NCI-H2029 (cell line): ENCODE measurements at places on chromosomes 2 and 18.

DNA sequence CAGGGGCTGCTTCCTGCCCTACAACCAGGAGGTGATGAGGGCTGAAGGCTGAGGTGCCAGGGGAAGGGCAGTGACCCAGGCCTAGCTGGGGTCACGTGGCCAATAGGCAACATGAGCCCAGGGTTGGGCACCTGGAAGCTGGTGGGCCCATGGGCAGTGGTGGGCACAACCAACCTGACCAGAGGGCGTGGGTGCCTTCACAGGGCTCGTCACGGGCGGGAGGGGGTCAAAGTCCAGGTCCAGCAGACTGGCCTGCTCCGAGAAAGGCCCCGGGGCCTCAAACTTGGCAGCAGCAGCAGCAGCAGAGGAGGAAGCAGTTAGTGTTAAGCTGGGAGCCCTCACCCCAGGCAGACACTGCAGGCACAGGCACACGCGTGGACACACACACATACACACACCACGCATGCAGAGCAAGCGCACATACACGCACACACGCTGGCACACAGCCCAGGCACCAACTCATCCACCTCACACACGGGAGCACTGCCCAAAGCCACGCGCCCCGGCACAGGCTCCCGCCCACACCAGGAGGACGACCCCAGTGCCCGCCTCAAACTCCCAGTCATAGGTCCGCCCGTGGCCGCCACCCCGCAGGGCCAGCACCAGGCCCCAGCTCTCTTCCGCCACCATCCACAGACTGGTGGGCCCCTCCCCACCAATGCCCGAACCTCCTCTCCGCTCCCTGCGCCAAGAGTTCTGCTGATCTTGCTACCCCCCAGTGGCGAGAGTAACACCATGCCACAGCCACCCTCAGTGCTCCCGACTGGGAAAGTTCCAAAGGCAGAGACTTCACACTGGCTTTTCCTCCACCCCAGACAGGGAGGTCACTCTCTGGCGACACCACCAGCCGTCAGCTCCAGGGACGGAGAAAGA is 53.0 kb downstream of the BIN1 start:
- DNase-seq, result no peak

DNA sequence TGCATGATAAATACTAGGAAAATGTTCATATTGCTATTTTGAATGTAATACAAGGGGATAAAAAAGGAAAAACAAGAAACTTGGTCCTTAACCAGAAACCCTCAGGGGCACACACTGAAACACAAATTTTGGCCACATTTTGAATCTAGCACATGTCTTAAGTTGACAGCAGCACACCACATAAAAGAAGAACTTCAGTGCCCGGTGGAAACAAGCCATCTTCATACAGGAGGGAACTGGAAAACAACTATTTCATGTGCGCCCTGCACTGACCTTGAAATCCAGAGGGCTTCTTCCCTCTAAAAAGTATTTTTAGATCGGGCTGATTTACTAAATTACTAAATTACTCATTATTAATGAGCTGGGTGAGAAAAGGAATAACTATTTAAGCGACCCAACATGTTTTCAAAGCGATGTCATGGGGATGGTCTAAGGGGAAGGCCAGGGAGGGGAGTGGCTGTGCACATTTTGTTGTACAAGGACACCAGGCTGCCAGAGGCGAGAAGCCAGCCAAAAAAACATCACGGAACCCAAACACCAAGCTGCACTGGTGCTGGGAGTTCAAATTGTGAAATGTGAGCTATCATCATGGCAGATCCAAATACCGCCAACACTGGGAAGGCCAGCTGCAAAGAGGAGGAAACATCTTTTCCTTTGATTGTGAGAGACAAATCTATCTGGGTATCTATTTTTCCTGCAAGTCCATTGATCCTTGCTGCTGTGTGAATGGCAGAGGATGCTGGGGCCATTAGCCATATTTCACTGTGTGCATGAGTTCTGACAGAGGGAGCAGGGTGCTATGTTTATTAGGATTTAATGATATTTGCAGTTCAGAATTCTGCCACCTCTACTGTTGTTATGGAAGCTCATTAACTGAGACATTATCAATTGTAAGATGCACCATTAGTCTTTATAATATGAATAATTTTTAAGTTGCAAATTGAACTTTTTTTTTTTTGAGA is 150.7 kb upstream of the LMAN1 start:
- DNase-seq, result no peak

GRCh38 chr2:138321458-138321857 is 180.1 kb upstream of the SPOPL start:
- DNase-seq, result peak; percentile 87

- no peak for DNase-seq
These were observed 7.7 kb downstream of the STAT1 start for GRCh38 chr2:191006297-191006696.

DNA sequence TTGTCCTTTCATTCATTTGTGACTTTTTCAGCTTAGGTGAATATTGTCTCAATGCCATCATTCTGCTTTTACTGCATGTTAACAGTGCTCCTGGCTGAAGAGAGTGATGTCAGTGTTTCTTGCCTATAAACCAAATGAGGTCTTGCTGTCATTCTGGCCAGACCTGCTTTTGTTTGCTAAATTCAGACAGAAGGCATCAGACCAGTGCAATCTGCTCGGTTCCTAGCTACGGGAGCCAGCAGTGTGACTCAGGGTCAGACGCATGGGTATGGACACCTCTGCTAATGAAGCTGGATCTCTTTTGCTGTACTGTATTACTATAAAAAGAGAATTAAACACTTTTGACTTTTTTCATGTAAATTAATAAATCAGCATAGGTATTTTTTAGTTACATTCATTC is 178.9 kb downstream of the TMEM182 start:
- no peak for DNase-seq

DNA sequence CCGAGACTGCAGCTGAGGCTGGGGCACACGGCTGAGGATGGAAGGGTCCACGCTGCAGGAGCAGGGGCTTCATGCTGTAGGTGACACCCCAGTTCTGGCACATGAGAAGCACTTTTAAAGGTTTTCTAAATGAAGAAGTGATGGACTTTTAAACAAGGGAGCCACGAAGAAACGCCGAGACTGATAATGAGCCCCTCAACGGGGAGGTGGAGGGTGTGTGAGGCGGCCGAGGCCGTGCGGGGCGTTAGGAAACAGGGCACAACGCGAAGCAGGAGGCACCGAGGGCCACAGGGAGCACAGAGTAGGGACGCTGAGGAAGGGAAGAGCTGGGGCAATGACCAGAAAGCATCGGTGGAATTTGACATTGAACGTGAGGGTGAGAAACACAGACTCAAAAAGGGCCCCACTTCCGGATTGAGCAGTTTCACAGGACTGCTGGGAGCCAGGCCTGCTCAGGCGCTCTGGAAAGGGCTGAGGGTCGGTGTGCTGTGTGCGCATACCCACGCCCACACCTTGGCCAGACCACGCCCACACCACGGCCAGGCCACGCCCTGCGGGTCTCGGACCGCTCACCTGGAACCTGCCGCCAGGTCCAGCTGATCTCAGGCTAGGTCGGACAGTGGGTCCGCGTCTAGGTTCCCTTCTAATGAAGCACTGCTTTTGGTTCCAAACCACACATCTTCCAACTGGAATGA is 115.7 kb downstream of the GYPC start:
- no peak for DNase-seq

DNA sequence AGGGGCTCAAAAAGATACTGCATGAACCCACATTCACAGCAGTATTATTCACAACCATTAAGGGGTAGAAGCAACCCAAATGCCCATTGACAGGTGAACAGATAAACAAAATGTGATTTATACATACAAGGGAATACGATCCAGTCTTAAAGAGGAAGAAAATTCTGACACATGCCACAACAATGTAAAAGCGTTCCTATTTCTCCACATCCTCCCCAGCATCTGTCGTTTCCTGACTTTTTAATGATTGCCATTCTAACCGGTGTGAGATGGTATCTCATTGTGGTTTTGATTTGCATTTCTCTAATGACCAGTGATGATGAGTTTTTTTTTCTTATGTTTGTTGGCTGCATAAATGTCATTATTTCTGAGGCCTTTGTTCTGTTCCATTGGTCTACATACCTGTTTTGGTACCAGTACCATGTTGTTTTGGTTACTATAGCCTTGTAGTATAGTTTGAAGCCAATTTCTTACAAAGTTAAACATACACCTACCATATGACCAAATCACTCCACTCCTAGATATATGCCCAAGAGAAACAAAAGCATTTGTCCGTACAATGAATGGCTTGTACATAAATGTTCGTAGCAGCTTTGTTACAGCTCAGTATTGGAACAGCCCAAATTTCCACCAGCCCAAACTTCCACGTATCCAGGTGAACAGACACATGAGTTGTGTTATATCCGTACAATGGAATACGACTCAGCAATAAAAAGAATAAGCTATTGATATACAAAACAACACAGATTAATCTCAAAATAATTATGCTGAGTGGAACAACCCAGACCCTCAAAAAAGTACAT is 85.1 kb downstream of the TMEM131 start:
- DNase-seq, result no peak

GRCh38 chr18:43904209-43904837 is 627.0 kb upstream of the SYT4 start:
- DNase-seq, result no peak

- no peak for DNase-seq
These were observed 63.8 kb upstream of the BZW1 start for GRCh38 chr2:200747668-200748618.

DNA sequence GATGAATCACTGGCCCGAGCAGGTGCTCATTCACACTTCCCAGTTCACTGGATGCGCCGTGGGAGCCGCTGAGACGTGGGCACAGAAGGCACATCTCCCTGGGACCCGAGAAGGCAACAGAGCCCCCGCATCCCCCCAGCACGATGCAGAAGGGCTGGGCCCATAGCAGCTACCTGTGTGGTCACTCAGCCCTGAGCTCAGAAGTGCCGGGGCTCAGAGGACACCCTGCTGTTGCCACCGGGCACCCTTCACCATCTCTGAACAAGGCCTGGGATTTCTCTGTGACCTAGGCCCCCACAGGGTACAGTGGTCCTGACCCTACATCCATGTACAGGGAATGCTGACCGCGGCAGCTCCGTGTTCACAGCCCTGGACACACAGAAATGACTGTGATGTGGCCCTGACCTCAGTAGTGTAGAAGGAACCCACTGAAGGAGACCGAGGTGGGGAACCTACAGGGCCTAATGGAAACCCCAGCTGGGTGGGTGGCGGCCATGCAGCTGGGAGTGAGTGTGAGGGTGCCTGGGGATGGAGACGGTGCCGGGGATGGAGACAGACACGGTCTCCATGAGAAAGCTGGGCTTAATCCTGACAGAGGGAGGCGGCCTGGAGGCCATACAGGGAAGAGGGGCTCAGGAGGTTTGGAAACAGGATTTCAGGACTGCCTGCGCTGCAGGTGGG is 111.9 kb upstream of the OTOS start:
- no peak for DNase-seq

DNA sequence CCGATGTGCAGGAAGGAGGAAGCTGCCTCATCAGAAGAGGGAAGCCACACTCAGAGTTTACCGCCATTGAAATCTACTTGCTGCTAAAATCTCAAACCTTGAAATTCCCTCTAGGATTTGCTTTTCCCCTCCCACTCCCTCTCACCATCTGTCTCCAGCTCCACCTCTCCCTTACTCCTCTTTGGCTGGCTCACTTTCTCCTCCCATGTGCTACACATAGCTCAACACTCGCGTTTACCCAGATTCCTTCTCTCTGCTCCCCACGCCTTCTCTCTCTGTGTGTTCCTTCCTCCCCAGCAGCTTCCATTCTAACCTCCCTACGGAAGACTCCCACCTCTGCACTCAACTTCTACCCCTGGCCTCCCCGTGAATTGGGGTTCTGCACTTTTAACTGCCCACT is 143.1 kb downstream of the DNER start:
- DNase-seq, result no peak

DNA sequence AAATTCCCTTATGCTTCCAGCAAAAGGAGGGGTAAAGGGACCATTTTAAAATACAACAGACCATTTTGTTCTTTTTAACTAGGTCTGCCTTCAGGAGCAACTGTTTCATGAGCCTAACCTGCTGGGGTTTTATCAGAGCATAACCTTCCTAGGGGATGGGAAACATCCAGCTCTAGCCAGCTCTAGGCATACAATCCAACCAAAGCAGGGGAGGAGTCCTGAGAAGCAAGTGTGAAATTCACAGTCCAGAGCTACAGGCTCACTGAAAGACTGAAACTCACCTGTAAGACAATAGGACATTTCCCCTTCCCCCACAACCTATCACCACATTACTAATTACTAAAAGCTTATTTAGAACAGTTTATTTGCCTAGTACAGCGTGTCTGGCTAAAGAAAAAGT is 1296.6 kb upstream of the DDX18 start:
- no peak for DNase-seq

DNA sequence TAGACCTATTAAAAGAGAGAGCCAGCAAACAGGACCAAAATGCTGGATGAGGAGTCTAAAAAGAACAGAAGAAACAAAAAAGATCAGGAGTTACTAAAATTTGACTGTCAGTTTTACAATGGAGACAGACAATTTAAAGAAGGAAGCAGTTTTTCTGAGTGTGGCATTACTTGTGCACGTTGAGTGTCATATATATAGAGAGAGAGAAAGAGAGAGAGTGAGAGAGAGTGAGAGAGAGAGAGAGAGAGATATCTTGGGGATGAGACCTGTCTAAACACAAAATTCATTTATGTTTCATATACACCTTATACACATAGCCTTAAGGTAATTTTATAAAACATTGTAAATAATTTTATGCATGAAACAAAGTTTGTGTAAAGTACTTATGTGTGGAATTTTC is 2.1 kb upstream of the GALNT3 start:
- DNase-seq, result no peak

DNA sequence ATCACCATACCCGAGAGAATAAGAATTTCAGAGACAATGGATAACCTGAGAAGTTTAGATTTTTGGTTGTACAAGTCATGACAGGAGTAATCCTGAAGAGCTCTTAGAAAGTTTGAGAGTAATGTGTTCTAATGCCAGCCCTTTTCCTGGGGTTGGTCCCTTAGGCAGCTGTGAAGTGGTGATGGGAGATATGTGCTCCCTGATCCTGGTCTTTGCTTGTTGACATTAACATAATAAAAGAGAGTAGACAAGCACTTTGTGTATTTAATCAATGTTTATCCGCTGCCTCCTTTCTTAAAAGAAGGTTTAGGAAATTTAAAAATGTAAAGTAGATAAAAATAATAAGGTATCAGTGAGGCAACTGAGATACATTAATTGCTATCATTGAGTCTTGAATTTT is 13.8 kb upstream of the DSC3 start:
- DNase-seq, result no peak

DNA sequence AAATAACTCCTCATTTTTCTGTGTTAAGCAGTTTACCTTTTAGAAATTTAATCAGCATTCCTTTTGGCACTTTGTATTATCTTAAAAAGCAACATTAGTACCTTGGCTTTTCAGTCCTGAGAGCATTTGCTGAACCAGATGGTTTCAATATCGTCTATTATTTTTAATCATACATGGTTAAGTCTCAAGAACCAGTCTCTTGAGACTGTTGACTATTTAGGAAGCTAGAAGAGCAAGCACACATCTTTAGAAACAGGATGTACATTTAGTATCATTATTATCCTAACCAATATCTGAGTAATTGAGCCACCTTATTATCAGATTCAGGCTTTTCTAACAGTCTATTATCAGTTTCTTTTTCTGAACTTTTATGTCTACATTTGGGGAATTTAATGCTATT is 28.2 kb upstream of the ZEB2 start:
- DNase-seq, result no peak
